ENCODE measurements at places on chromosomes 5 and 9. TPM values are rescaled to one million over a fixed set of nuclear protein-coding genes. Genes with fewer than 3 reads are reported as not detected.

IFNA7 gene
- not detected for total RNA-seq

GRK6 gene
- total RNA-seq = 40.8 TPM

RECK gene
- 10.1 TPM for total RNA-seq

GRM6 gene
- total RNA-seq = not detected
